ENCODE measurements at places on chromosomes 5 and 9.

DNA sequence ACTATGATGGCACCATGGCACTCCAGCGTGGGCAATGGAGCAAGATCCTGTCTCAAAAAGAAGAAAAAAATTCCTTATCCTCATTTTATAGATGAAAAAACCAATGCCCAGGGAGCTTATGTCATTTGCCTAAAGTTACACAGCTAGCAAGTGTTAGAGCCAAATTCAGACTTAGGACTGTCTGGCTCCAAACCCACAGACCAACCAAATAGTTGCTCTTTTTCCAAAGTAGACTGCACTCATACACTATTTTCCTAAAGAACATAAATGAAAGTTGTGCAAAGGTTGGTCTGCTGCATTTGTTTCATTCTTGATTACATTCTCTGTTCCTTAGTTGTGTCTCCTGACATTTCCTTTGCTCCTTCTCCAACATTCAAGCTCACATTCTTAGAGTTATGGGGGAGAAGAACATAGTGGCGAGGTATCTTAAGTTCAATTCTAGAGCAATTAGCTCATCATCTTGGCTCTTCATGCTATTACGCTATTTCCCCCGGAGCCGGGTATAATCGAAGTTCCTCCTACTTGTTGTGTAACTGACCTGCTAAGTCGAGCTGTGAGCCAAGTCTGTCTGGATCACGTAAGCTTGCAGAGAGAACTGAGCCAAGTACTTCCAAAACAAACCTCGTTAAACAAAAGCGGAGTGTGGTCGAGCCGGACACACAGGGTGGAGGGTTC is 138.3 kb downstream of the RFK start:
- DNase-seq: no peak

GRCh38 chr5:43730832-43731342 is 127.9 kb downstream of the NNT start:
- no peak for DNase-seq

DNA sequence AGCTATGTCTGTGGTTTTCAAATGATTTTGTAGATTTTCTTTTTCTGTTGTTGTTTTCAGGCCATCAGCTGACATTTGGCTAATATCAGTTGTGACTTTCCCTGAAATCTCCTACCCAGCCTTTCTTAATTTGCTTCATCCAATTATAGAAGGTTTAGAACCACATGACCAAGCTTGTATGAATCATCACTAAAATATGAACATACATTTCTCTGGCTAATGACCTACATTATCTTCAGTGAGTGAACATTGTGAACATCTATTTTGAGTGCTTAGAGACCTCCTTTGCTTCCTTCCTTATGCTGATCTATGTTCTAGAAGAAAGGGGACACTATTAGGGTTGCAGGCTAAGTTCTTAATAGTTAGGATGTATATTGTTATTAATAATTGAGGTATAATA is 532.5 kb downstream of the RAB3C start:
- no peak for DNase-seq

DNA sequence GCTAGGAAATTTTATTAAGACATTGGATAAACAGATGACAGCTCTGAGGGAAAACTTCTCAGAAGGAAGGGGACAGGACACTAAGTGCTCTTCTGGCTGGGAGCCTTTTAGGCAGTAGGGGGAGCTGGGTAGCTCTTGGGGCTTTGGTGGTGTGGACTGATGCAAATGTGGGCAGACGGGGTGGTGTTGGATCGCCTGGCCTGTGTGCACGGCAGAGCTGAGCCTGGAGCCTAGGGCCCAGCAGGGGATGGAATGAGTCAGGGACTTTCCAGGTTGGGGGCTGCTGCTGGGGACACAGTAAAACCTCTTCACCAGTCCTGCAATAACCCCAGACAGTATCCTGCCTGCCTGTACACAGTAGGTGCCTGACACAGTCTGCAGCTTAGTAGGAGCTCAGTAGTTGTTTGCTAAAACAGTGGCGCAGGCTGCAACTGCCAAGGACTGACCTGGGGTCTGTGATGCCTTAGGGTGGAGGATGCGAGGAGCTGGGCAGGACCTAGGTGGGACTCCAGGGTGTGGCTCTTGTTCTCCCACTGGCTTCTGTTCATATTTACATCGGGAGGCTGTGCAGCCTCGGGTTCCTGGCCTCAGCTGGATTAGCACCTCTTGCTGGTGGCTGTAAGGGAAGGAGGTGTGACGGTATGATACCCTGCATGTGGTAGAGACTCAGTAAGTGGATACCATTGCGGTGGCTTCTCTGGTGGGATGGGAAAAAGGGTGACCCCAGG is 83.8 kb downstream of the DAB2IP start:
- DNase-seq: no peak
